ENCODE measurements at places on chromosomes 16 and 17. TPM values are rescaled to one million over a fixed set of nuclear protein-coding genes. Genes with fewer than 3 reads are reported as not detected.

- no peak overlapping the region for H3K27ac ChIP-seq
- peaks cover 3% of the 10 kb centered on the region for H3K4me1 ChIP-seq
- DNase-seq: no peak
- no peaks in the 10 kb centered on the region for H3K27me3 ChIP-seq
- peaks cover 28% of the 10 kb centered on the region for H3K36me3 ChIP-seq
Observed at GRCh38 chr16:89134269-89134668, 37.3 kb upstream of the CDH15 start.

GRCh38 chr16:14606102-14606501, 24.0 kb downstream of the PARN start:
- H3K27me3 ChIP-seq: no peaks in the 10 kb centered on the region
- H3K4me1 ChIP-seq: no peaks in the 10 kb centered on the region
- no peak overlapping the region for H3K4me3 ChIP-seq
- peaks cover 45% of the 10 kb centered on the region for H3K36me3 ChIP-seq
- no peak for DNase-seq

GRCh38 chr16:88527186-88527936, 42.8 kb upstream of the ZC3H18 start:
- no peak overlapping the region for H3K27ac ChIP-seq
- no peaks in the 10 kb centered on the region for H3K27me3 ChIP-seq
- peaks cover 2% of the 10 kb centered on the region for H3K4me1 ChIP-seq
- no peak overlapping the region for H3K4me3 ChIP-seq
- no peaks in the 10 kb centered on the region for H3K36me3 ChIP-seq

DNA sequence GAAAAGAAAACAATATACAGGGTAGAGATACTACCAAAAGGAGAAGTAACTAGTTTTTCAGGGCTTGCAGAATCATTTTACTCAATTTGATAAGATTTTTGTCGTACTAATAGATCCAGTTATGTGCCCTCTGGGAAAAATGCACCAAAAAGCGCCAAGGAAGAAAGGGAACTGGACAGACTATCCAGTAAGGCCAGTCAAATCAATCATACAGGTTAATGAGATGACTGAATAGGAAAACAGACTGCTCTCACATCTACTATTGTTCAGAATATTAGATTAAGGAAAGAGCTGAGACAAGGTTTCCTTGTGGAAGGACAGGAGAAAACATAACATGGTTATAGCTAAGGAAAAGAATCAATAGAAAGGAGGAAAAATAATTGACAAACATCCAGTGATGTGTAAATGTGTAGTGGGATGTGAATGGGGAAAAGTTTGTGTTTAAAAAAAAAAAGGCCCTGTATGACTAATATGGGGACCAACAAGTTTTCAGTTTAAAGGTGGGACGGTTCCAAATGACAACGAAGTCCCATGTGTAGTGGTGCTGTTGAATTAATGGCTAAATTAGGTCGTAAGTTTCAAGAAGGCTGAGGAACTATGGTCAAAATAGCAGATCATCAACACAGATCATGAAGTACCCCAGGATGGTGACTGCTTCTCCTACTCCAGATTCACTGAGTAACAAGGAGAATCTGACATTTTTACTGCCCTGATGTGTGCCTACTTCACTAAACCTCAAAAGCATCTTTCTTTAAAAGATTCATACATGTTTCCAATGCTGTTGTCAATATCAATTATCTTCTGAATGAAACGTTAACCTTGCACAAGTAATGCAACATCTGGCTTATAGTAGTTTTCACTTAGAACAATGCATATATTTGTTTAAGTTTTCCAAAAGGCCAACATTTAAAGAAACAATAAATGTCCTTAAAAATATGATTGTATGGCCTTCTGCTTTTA, 40.7 kb downstream of the BRIP1 start:
- H3K36me3 ChIP-seq: peaks cover 45% of the 10 kb centered on the region
- no peak overlapping the region for H3K27ac ChIP-seq
- no peak for DNase-seq

DNA sequence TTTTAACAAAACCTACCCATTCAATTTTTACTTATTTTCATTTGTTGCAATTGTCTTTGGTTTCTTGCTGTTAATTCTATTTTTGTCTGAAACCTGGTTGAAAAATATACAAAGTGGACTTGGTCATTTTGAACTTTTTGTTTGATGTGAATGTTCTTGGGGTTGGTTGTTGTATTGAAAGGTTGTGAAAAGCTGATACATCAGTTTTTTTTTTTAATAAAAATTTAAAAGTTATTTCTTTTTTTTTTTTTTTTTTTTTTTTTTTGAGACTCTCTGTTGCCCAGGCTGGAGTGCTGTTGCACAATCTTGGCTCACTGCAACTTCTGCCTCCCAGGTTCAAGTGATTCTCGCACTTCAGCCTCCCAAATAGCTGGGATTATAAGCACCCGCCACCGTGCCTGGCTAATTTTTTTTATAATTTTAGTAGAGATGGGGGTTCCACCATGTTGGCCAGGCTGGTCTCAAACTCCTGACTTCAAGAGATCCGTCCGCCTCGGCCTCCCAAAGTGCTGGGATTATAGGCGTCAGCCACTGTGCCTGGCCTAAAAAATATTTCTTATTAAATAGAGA, 28.9 kb downstream of the WIPF2 start:
- no peaks in the 10 kb centered on the region for H3K36me3 ChIP-seq
- H3K27ac ChIP-seq: no peak overlapping the region
- no peaks in the 10 kb centered on the region for H3K27me3 ChIP-seq

DNA sequence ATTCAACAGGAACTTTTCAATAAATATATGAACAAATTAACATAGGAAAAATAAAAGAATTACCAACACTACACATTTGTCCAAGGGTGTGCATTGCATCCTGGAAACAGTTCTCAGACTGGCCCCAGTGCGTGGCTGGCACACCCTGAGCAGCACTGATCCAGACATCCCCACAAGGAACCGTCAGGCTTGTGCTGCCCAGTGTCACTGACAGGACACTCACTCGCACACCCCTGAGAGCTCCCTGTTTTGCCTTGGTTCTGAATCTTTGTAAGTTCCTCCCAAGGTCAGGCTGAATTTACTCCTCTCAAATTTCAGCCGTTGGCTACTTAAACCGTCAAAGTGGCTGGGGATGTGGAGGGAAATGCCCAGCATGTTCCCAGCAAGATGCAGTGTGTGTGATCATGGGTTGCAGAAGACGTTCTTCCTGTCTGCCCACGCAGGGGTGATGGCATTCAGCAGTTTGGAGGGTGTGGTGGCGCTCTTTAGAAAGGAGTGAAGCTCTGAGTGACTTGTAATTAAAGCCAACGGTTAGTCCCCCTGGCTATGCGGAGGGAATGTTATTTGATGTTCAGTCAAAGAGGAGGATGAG, 1.7 kb downstream of the MT2A start:
- H3K4me1 ChIP-seq: peaks cover 74% of the 10 kb centered on the region
- H3K4me3 ChIP-seq: peak overlapping the region; percentile 97
- no peaks in the 10 kb centered on the region for H3K27me3 ChIP-seq
- peak overlapping the region; percentile 98 for H3K27ac ChIP-seq
- H3K36me3 ChIP-seq: peaks cover 7% of the 10 kb centered on the region

GRCh38 chr17:29155966-29156338, 24.2 kb downstream of the MYO18A start:
- no peaks in the 10 kb centered on the region for H3K36me3 ChIP-seq
- H3K4me1 ChIP-seq: peaks cover 32% of the 10 kb centered on the region

DNA sequence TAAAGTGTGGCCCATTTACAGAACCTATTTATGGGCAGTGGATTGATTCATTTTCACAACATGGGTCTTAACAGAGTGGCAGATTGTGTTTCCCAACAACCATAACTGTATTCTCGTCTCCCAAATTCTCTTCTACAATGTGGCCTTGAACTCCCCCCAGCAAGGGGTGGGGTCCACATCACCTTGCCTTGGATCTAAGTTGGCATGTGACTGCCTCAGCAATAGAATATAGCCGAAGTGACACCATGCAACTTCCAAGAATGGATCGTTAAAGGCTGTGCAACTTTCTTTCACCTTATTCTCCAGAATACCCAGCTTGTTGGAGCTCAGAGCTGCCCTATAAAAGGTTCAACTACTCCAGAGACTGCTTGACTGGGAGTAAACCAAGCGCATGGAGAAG, 72.0 kb upstream of the CDH5 start:
- no peak for DNase-seq
- H3K27me3 ChIP-seq: no peaks in the 10 kb centered on the region
- H3K4me1 ChIP-seq: peaks cover 5% of the 10 kb centered on the region
- H3K4me3 ChIP-seq: no peak overlapping the region

GRCh38 chr16:14448879-14449278, 181.2 kb downstream of the PARN start:
- H3K27me3 ChIP-seq: no peaks in the 10 kb centered on the region
- no peak for DNase-seq
- H3K36me3 ChIP-seq: peaks cover 6% of the 10 kb centered on the region
- H3K4me1 ChIP-seq: no peaks in the 10 kb centered on the region
- H3K4me3 ChIP-seq: no peak overlapping the region

- peaks cover 7% of the 10 kb centered on the region for H3K4me1 ChIP-seq
- no peak overlapping the region for H3K4me3 ChIP-seq
Observed at GRCh38 chr16:30027588-30028437, 3.3 kb downstream of the TLCD3B start.

MYH13 gene
- total RNA-seq: not detected

HEATR9 gene
- total RNA-seq: not detected

TNFSF13 gene
- total RNA-seq: 2.5 TPM

ENO3 gene
- total RNA-seq: 32.0 TPM

COQ7 gene
- total RNA-seq: 16.0 TPM

Data from activated CD4-positive, alpha-beta T cell treated with anti-CD3 and anti-CD28 coated beads for 36 hours (primary cell).